Cardiac muscle cell (in vitro differentiated cells and primary cell): ENCODE measurements at places on chromosomes 1 and 21. TPM values are rescaled to one million over a fixed set of nuclear protein-coding genes. Genes with fewer than 3 reads are reported as not detected.
A peak's percentile ranks its signal among the peaks of the same experiment; 100 is the strongest.

Gene FNDC5
- total RNA-seq, result 34.2 and 40.7 TPM in 2 replicates

Gene HTR6
- not detected in 2 replicates for total RNA-seq

Gene GPA33
- 0.11 and 0.69 TPM in 2 replicates for total RNA-seq

Gene WASF2
- 18.8 and 32.7 TPM in 2 replicates for total RNA-seq

Gene HSD3B2
- 0.07 and 0.42 TPM in 2 replicates for total RNA-seq

Gene RHCE
- 1.8 and 2.1 TPM in 2 replicates for total RNA-seq

Gene KRTAP10-12
- not detected in 2 replicates for total RNA-seq

Gene PRDX1
- total RNA-seq, result 526 and 782 TPM in 2 replicates

DNA sequence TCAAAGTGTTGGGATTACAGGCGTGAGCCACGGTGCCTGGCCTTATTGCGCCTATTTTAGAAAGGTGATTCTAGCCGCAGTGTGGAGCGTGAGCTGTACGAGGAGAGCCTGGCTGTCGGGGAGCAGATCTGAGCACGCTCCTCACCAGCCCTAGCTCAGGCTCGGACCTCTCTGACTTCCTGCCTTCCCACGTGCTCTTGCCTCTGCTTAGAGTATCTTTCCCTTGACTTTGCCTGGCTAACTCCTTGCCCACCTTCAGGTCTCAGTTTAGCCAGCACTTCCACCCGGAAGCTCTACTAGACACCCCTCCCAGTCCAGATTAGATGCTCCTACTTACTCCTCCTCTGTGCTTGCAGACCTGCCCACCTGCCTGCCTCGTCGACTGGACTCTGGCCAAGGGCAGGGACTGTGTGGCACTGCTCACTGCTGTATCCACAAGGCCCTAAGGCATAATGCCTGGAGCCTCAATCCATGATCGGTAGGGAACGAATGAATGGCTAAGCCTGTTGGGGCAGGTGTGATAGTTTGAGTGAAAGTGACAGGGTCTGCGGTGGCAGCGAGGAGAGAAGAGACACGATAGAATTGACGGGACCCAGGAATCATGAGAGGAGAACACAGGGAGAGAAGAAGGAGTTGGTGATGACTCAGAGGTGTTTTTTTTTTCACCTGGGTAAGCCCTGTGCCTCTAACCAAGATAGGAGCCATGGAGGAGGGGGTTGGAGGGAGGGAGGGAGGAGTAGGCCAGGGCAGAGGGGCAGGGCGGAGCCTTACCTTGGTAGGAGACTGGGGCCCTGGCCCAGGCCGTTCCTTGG, 28.1 kb upstream of the WASF2 start:
- no peak for DNase-seq

- peak; percentile 75 for DNase-seq
These were observed 32.1 kb upstream of the APOBEC4 start for GRCh38 chr1:183685112-183685713.

DNA sequence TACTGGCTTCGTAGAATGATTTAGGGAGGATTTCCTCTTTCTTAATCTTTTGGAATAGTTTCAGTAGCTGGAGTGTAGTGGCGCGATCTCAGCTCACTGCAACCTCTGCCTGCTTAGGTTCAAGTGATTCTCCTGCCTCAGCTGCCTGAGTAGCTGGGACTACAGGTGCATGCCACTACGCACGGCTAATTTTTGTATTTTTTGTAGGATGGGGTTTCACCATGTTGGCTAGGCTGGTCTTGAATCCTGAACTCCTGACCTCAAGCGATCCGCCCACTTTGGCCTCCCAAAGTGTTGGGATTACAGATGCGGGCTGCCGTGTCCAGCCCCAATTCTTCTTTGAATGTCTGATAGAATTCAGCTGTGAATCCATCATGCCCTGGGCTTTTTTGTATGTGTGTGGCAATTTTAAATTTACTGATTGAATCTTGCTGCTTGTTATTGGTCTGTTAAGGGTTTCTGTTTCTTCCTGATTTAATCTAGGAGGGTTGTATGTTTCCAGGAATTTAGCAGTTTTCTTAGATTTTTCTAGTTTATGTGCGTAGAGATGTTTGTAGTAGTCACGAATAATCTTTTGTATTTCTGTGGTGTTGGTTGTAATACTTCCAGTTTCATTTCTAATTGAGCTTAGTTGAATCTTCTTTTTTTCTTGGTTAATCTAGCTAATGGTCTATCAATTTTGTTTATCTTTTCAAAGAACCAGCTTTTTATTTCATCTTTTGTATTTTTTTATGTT, 15.3 kb downstream of the MAN1C1 start:
- peak; percentile 38 for DNase-seq

GRCh38 chr1:109767637-109768334, 4.1 kb upstream of the EPS8L3 start:
- DNase-seq, result no peak

- DNase-seq, result no peak
These were observed 11.1 kb upstream of the CD48 start for GRCh38 chr1:160722726-160723125.

DNA sequence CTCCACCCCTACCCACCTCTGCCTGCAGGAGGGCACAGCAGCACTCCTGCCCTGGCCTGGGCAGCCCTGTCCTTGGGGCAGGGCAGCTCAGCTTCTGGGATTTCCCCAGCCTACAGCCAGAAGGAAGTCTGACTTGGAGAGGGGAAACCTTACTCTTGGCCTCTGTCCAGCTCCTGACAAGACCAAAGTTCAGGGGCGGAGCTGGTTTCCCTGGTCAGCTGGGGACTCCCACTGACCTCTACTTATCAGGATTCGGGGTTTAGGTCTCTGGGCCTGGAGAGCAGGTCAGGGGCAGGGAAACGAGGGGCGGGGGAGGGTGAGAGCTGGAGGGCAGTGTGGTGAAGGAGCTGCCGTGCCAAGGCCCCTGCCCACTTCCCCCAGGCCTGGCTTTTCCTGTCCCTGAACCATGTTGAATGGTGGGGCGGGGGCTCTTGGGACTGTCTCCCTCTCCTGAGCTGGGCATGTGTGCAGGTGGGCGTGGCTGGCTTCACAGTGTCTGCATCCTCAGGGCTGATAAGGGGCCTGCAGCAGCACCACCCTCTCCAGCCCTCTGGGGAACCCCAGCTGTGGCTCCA, 16.8 kb upstream of the ETV3 start:
- peak; percentile 83 for DNase-seq

GRCh38 chr1:109298666-109299557, 7.9 kb downstream of the MYBPHL start:
- no peak for DNase-seq

DNA sequence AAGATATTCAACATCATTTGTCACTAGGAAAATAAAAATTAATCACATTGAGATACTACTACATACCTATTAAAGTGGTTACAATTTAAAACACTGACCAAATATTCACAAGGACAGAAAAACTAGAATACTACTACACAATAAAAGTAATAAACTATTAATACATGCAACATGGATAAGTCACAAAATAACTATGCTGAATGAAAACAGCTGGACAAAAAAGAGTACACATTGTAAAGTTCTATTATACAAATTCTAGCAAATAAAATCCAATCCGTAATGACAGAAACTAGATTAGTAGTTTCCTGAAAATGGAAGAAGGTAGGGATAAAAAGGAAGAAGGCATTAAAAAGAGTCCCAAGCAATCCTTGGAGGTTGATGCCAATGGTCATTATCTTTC, 348.7 kb upstream of the PTBP2 start:
- no peak for DNase-seq

GRCh38 chr21:37829447-37829846, 86.8 kb downstream of the KCNJ6 start:
- DNase-seq, result no peak

DNA sequence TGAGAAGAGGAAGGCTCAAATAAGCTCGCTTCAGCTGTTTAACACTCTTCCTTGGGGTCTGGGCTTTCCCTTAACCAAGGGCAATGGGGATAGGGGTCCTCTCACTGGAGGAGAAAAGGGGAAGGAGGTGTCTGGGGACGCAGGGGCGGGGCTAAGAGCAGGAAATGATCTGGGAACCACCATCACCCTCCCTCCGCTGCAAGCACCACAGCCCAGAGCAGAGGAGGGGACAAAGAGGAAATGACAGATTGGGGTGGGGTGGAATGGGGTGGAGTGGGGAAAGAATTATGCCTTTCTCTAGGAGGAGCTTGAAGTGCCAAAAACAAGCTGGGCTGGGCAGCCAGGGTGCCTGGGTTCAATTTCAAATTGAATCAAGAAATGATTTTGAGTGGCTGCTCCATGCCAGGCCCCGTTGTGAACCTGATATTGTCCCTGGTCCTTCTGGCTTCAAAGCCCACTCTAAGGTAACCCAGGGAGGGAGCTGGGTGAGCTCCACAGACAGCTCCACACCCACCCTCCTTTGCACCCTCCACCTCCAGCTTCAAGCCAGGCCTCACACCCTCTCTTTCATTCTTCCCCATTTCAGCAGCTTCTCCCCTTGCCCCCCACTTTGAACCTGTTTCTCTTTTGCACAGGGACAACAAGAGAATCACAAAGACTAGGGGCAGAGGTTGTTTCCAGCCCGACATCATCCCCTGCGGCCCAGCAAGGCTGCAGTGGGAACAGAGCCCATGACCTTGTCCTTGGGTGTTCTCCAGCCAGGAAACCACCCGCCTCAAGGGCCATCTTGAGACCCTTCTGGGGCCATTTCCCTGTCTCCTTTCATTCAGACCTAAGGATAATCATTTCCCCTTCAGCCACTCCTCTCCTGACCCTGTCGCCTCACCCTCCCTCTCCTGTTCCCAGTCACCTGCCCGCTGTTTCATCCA, 1.1 kb downstream of the ARHGAP30 start:
- no peak for DNase-seq
